Heart left ventricle (tissue), 16 donors: ENCODE measurements at places on chromosomes 13 and 19. TPM values are rescaled to one million over a fixed set of nuclear protein-coding genes. Genes with fewer than 3 reads are reported as not detected.

The CYP2S1 gene
- 0.23 TPM for total RNA-seq

The WASF3 gene
- total RNA-seq = 10.9 TPM

- no peak for DNase-seq
Observed at GRCh38 chr19:44840811-44841210, 5.3 kb upstream of the NECTIN2 start.

GRCh38 chr13:41915081-41915480 is 45.8 kb downstream of the VWA8 start:
- no peak for DNase-seq

DNA sequence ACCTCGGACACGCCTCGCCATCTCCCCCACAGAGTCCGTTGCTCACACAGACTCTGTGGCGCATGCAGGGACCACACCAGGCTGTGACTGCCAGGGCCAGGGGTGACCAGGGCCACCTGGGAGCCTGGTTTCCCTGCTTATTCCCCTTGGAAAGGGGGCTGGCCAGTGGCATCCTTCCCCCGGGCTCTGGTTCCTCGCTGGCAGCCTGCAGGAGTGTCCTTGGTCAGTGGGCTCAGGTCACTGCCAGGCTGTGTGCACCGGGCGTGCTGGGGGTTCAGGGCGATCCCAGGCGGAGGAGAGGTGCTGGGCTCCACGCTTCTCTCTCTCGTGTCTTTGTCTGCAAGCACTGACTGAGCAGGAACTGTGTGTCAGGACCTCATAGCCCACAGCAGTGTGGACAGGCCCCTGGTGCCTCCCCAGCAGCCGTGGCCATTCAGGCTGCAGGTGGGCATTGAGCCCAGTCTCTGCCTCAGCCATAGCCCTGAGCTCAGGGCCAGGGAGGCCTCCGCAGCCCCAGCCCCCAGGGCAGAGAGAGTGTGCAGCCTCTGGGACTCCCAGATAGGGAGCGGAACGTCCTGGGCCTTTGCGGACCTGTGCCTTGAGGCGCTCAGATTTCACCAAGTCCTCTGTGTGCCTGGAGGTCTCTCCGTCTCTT is 6.5 kb downstream of the PIAS4 start:
- DNase-seq = no peak

- DNase-seq = no peak
Observed at GRCh38 chr19:30311911-30312310, 60.3 kb upstream of the ZNF536 start.

- no peak for DNase-seq
Observed at GRCh38 chr19:47613165-47614020, 4.5 kb downstream of the BICRA start.

GRCh38 chr19:36773223-36773579 is 594 bp upstream of the ZNF850 start:
- no peak for DNase-seq

The ZSCAN1 gene
- total RNA-seq = not detected

The SH3GL1 gene
- total RNA-seq = 23.4 TPM
